ENCODE measurements at places on chromosomes 3 and 15. TPM values are rescaled to one million over a fixed set of nuclear protein-coding genes. Genes with fewer than 3 reads are reported as not detected.

- no peaks in the 10 kb centered on the region for H3K27me3 ChIP-seq
- H3K36me3 ChIP-seq, result no peaks in the 10 kb centered on the region
- no peak overlapping the region for H3K27ac ChIP-seq
- no peak overlapping the region for H3K4me3 ChIP-seq
- no peaks in the 10 kb centered on the region for H3K4me1 ChIP-seq
Measured at GRCh38 chr3:178325330-178325729, 210.9 kb upstream of the KCNMB2 start.

DNA sequence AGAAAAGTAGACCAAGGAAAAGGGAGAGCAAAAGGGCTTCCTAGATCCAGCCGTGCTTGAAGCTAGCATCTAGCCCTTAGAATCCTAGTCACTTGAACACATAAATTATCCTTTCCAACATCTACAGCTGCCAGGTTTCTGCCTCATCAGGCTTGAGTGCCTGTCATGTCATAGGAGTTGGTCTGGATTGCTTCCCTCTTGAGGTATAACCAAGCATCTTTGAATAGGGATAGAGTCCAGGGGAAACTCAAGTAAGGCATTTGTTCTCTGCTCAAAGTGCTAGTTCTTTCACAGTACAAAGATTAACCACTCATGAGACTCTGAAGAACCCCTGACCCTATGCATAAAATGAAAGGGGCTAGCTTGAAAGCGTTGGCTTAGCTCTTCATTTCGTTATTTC, 72.3 kb downstream of the SLCO3A1 start:
- H3K4me1 ChIP-seq, result peaks cover 3% of the 10 kb centered on the region
- H3K4me3 ChIP-seq, result no peak overlapping the region
- no peak for DNase-seq
- no peaks in the 10 kb centered on the region for H3K36me3 ChIP-seq

DNA sequence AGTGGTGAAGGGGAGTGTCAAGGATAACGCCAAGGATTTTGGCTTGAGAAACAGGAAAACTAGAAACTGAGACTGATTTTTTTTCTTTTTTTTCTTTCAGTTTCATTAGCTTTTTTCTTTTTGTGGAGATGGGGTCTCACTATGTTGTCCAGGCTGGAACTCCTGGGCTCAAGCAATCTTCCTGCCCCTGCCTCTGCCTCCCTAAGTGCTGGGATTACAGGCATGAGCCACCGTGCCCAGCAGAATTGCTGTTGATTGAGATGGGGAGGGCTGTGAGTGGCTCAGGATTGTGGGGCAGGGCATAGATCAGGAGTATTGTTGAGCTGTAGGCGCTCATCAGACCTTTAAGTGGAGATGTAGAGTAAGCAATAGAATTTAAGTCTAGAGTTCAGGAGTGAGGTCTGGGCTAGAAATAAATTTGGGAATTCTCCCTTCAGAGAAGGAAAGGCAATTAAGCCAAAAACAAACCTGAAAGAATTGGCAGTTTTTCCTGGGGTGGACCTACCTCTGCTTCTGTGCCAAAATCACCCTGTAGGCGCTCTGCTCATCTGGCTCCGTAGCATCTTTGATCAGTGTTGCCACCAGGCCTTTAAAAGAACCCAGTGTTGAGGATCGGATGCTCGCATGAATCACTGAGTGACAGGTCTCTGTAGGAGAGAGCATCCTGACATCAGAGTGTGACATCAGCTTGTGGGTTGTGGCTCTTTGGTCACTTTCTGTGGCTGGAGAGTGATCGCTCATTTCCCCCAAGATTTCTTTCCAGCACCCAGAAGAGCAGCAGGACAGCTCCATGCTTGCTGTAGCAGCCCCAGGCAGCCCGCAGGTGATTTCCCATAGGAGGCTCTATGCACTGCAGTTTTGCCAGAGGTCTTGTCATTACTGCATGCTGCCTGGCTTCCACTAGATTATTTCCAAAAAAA, 15.8 kb downstream of the ABHD17C start:
- no peaks in the 10 kb centered on the region for H3K27me3 ChIP-seq
- H3K4me3 ChIP-seq, result no peak overlapping the region
- H3K4me1 ChIP-seq, result no peaks in the 10 kb centered on the region
- no peaks in the 10 kb centered on the region for H3K36me3 ChIP-seq

PYGO1 gene
- total RNA-seq, result 0.30 TPM

PTH1R gene
- total RNA-seq, result 0.86 TPM
